ENCODE measurements at places on chromosomes 5 and 9. TPM values are rescaled to one million over a fixed set of nuclear protein-coding genes. Genes with fewer than 3 reads are reported as not detected.
A peak's percentile ranks its signal among the peaks of the same experiment; 100 is the strongest.

ANXA1 gene
- 667 TPM for total RNA-seq

IL33 gene
- 0.25 TPM for total RNA-seq

EQTN gene
- total RNA-seq, result not detected

SLC35D2 gene
- total RNA-seq, result 5.2 TPM

BTNL8 gene
- total RNA-seq, result not detected

APBB3 gene
- total RNA-seq, result 12.5 TPM

- DNase-seq, result no peak
Observed at GRCh38 chr5:55502759-55503158, 32.0 kb downstream of the PLPP1 start.

DNA sequence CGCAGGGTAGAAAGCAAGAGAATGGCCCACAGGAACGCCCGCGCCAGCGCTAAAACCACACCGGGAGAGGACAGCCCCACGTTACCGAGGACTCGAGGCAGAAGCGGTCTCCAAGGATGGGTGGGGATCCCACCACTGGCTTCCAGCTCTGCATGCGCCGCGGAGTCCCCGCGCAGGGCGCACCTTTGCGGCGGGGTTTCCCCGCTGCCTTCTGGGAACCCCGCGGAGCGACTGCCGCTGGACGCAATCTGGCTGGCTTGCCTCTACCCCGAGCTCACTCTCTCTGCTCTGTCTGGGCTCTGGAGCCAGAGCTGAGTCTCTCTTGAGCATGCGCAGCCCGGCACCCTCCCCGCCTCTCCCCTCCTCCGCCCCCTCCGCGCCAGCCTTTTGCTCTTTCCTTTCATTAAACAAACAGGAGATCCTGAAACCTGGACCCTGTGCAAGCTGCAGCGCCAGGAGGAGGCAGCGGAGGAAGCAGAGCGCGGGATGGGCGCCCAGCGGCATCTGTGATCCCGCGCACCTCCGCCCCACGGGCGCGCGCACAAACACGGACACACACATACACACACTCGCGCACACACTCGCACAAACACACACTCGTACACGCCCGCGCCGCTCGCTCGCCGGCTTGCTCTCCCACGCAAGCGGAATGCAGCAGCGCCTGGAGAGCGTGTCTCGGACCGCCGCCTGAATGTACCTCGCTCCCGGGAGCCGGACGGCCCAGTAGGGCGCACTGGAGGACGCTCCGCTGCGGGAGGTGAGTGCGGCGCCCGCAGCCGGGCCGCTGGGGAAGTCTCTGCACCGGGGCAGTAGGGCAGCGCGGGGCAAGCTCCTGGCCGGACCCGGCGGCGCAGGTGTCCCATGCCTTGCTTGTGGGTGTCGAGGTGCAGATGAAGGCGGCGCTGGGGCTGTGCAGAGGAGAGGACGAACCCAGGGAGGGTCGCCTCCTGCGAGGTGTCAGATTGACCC lies at the start of gene PLPPR1:
PLPPR1 (plus strand) TSS at position 382 of the 969 bp plus-strand sequence.
- peak; percentile 69 for DNase-seq

- no peak for DNase-seq
Observed at GRCh38 chr5:5387192-5387591, 35.3 kb upstream of the ICE1 start.

DNA sequence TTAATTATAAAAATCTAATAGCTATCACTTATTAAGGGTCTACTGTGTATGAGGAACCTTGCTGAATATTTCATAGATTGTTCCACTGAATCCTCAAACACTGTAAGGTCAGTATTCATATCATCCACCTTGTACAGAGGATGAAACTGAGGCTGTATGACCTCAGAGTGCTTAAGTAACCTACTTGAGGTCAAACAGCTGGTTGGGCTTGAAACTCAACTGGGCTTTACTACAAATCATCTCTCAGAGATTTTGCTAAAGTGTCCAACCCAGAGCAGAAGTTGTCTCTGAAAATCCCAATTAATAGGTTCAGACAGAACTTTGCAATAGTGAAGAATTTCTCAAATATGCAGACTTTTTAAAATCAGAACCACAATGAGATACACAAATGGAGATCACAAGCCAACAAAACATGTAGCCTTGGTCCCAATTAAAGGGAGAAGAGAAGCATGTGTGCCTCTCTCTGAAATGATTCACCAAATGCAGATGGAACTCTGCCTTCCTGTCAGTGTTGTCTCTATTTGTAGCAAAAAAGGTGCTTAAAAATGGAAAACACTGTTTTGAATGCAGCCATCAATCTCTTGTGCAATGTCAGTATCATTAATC lies 131.4 kb downstream of the FAM114A2 start:
- no peak for DNase-seq

GRCh38 chr5:82339792-82340191 lies 61.6 kb upstream of the RPS23 start:
- DNase-seq, result no peak

DNA sequence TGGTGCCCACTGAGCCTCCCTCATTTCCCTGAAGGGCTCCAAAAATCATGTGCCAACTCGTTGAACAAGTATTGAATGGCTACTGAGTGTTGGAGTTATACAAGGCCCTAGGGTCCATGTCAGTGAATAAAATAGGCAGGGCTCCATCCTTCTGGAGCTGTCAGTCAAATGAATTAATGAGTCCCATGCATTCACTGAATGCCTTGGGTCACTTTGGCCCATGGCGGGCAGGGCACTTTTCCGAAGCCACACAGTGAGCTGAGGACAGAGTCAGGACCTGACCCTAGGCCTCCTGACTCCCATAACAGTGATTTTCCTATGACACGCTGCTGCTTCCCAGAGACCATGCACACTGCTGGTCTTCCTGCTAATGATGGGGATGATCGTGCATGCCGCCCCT lies 27.3 kb upstream of the SLC36A1 start:
- no peak for DNase-seq

DNA sequence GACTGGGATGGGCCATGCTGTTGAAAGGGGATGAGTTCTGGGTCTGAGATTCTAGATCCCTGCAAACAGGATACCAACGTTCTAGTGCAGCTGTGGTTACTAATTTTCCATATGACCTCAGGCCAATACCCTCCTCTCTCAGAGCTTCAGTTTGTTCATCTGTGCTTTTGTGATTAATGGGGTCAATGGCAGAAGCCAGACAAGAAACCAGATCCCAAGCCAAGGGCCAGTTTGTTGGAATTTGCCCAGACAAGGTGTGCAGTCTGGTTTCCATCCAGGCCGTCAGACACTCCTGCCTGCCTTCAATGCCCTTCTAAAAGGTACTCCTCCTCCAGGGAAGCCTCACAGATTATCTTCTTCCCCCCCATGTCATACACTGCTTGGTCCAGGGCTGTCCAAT lies 11.4 kb downstream of the MYORG start:
- no peak for DNase-seq

DNA sequence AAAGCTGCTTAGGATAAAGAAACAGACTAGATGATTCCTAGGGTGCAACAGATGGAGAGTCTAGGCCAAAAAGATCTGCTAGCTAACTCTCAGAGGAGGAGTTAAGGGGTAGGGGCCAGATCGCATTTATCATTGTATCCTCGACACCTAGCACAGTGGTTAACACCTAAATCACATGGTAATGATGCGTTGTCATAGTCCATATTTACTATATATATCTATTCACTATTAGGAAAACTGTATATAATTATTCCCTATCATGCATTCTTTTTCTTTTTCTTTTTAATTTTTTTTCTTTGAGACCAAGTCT lies 92.8 kb upstream of the SLC44A1 start:
- no peak for DNase-seq

GRCh38 chr5:141529002-141529401 lies 40.1 kb downstream of the PCDHGC5 start:
- peak; percentile 70 for DNase-seq

- no peak for DNase-seq
Observed at GRCh38 chr5:56229111-56229510, 4.0 kb downstream of the ANKRD55 start.

- no peak for DNase-seq
Observed at GRCh38 chr9:128928624-128929023, 7.8 kb downstream of the PHYHD1 start.

- DNase-seq, result peak; percentile 93
Observed at GRCh38 chr5:151870820-151871219, 53.8 kb downstream of the GLRA1 start.

DNA sequence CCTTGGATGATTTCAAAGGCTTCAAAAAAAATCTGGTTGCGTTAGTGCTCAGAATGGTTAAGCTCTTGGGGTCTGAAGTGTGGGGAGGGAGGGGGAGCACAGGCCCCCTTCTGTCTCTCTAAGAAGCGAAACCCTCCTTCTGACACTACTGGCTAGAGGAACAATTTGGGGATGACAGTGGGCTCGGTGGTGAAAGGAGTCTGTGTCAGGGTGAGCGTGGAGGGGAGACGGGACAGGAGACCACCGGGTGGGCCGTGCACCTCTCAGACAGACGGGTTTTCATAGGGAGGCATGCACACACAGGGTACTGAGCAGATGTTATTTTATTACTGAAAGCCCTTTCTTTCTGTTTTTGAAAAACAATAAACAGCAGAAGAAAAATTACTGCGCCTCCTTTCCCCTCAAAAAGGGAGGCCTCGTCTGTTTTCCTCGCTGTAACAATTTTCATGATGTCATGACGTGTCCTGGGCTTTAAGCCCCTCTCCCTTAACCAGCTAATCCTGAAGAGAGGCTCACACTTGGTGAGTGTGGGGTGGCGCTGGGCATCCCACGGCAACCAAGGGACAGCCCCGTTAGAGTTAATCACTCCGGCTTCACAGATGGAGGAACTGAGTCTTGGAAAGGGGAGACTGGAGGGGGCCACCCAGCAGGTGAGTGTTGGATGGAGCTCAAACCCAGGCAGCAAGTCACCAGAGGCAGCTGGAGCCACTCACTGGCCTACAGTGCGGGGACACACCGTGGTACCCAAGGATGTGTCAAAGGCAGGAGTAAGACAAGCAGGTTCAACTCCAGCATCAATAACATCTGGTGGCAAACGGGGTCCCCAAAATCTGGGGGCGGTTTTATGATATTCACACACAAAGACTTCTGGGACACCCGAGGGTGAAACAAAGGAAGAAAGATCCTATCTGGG lies 53.4 kb downstream of the PTCH1 start:
- no peak for DNase-seq

DNA sequence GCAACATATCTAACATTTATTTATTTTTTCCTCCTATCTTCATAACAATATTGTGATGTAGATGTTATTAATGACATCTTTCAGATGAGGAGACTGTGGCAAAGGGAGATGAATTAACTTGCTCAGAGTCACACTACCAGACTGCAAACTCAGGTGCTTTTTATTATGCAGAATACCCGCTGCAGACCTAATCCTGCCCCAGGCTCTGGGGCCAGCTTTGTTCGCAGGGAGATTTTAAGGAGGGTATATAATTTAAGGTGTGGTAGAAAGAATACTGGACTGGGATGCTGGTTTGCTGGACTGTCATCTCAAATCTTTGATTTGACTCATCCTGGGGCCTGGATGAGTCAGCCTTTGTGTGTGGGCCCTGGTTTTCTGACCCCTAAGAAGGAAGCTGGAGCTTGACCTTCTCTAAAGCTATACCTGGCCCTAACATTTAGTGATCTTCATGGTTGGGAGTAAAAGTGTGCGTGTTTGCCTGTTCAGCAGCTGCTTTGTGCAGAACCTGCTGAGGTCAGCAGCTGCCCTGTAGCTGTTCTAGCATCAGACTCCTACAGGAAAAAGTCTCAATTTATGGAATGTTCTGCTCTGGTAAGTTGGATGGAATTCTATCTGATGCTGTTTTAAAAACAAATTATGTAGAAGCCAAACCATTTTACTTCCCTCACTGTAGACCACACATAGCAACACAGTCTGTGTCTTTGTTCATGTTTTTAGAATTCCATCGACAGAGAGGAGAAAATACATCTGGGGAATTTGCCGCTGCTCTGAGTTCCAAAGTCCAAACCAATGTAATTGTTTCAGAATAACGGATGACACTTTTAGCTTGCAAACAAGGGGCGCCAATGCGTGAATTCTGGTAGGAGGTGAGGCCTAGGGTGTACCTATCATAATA lies 4.5 kb downstream of the SLC36A1 start:
- DNase-seq, result peak; percentile 26

DNA sequence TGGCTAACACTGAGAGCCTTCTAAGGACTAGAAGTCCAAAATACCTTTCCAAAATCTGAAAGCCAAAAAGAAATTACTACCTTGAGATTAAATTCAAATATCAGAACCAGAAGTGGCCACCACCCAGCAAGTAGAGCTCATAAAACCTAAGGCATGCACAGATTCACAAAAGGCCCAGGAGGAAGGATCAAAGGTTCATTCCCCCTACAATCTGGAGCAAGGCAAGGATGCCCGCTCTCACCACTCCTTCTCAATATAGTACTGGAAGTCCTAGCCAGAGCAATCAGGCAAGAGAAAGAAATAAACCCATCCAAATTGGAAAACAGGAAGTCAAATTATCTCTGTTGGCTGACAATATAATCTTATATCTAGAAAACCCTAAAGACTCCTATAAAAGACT lies 6.0 kb downstream of the RASEF start:
- DNase-seq, result no peak
